ENCODE measurements at places on chromosomes 6 and 20.
A peak's percentile ranks its signal among the peaks of the same experiment; 100 is the strongest.

DNA sequence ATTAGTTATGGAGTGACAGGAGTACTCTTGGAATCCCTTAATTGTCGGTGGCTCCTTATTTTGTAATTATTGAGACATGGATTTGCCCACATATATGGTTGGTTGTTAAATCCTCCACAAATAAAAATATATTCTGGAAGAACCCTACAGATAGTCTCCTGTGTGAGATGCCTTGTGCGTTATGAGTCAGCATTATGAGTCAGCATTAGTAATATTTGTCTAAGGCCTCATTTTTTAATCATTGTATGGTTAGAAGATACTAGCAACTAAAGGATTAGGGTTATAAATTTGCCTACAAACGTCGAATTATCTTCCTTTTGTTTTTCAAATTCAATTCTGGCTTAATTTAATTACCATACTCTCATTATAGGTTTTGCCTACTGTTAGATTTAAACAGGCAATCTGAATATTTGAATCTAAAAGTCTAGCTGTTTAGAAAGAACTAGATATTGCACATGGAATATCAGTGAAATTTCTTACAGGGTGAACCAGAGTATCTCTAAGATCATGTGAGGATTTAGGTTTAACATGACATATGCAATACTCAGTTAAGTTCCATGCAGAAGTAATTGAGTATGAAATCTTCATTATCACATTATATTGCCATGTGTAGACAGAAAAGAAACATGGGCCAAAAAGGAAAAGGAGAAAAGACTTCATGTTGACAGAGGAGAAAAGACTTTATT, 5.9 kb downstream of the C6orf58 start:
- DNase-seq: no peak

- DNase-seq: no peak
Observed at GRCh38 chr6:22240025-22240424, 56.8 kb downstream of the PRL start.

- no peak for DNase-seq
Observed at GRCh38 chr6:73608761-73609160, 45.0 kb downstream of the SLC17A5 start.

DNA sequence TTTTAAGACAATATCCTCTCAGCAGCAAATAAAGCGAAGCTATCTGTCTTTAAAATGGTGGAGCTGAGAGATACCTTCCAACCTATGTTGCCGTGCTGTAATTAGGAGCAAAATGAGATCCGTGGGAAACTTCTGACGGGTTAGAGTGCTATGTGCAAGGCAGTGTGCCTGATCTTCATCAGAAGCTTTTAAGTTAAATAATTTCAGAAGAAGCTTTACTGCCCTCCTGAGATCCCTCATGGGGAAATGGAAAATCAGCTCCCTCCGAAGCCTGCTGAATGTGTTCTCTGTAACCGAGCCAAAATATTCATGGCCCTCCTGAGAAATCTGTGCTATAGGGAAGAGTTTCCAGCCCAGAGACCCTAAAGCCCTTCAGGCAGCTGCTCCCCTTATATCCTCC, 43.7 kb upstream of the TBC1D7 start:
- no peak for DNase-seq

DNA sequence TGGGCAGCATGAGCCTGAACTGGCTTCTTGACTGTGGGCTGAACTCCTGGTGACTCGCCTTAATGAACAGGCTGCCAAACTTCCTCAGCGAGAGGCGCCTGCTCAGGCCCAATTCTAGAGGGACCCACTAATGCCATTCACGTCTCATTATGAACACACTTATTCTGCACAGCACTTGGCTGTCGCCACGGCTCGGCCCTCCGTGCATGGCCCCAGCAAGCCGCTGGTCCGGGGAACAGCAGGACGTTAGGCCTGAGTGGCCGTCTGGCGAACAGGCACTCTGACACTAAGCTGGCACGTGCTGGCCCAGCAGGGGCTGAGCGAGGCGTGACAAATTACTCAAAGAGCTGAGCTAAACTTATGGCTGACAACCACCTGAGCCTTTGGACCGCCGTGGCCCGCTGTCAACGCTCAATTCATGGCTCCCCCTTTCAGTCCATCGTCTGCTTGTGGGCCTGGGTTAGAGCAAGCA, 45.9 kb downstream of the INSM1 start:
- no peak for DNase-seq

- DNase-seq: no peak
Observed at GRCh38 chr6:104995989-104996617, 39.2 kb downstream of the LIN28B start.

DNA sequence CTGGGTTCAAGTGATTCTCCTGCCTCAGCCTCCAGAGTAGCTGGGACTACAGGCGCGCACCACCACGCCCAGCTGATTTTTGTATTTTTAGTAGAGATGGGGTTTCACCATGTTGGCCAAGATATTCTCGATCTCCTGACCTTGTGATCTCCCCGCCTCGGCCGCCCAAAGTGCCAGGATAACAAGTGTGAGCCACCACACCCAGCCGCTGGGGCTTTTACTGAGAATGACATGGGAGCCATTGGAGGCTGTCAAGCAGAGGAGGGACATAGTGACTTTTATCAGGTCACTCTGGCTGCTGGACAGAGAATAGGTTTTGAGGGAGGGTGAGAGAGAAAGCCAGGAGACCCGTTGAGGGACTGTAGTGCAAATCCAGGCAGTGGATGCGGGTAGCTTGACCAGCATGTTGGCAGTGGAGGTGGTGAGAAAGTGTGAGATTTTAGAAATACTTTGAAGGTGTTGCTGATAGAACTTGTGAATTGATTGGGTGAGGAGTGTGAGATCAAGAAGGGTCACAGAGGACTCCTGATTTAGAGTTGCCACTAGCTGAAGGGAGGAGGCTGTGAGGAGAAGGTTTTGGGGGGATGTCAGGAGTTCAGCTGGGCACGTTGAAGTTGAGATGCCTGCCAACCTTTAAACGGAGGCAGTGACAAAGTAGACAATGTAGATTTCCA, 14.7 kb downstream of the ZNF341 start:
- DNase-seq: no peak

DNA sequence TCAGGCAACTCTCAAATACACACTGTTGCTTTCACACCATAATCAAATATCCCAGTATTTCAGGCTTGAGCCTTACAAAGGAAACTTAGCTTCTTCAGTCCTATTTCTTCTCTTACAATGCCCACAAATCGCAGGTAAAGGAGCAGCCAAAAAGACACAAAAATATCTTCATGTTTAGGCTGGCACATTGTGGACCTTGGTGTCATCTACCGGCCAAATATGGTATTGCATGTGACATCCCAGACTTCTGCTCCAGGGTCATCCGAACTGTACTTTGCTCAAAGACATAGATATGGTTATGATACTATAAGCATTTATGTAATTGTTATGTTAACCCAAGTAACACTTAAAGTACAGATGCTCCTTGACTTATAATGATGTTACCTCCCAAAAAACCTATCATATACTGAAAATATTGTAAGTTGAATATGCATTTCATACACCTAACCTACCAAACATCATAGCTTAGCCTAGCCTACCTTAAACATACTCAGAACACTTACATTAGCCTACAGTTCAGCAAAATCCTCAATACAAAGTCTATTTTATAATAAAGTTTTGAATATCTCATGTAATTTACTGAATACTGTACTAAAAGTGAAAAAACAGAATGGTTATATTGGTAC, 4.6 kb downstream of the OR2H2 start:
- DNase-seq: peak; percentile 48

- DNase-seq: no peak
Observed at GRCh38 chr6:112597176-112597575, 250.0 kb downstream of the RFPL4B start.

DNA sequence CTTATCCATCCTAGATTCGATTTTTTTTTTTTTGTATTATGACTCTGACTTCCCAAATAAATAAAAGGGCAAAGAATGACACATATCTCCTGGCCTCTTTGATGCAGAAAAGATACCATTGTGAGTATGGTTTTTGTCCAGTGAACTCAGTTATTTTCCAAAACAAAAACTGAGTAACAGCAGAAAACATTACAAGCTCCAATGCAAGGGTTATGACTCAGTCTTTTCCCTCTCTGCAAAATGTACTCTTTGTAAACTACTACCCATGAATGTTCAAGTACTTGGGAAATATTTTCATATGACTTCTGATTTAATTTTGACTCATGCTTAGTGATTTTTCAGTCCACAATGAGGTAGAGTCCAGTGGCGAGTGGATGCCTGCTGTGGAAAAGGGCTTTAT, 355.3 kb downstream of the RNF144B start:
- no peak for DNase-seq

DNA sequence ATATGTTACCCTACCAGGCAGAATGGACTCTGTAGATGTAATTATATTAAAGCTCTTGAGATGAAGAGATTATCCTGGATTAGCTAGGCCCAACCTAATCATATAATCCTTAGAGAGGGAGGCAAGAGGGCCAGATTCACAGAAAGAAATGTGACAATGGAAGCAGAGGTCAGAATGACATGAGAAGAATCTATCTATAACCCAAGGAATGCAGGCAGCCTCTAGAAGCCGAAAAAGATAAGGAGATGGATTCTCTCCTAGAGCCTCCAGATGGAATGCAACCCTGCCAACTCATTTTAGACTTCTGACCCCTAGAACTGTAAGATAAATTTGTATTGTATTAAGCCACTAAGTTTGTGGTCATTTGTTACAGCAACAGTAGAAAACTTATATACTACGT, 12.3 kb downstream of the PXT1 start:
- no peak for DNase-seq

DNA sequence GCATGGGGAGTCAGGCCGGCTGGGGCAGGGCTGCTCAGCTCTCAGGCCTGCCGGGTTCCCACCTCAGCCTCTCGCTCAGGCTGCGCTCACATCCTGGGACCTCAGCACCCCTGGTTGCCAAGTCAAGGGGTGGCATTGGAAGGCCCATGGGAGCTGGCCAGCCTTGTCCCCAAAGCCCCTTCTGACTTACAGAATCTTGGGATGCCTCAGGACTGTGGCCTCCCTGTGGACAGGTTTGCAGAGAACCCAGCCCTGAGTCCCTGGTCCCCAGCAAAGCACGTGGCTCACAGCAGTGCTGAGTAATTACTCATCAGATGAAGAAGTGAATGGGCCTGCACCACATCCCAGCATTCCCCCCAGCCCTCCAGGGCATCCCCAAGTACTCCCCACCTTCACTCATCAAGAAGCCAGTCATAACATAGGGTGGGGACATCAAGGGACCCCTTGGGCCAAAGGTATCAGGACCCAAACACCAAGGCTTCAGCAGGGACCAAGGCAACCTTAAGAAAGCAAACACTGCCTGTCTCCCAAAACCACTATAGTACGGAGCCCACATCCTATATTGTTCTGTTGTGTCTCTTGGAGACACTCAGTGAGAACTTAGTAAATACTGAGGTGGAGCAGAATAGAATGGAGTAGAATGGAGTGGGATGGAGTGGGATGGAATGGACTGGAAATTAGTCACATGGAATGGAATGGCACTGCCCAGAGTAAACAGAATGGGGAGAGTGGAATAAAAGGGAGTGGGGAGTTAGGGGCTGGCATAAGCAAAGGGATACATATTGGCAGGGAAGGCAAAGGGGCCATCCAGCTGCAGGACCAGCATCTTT, 3.6 kb downstream of the PGC start:
- DNase-seq: no peak

DNA sequence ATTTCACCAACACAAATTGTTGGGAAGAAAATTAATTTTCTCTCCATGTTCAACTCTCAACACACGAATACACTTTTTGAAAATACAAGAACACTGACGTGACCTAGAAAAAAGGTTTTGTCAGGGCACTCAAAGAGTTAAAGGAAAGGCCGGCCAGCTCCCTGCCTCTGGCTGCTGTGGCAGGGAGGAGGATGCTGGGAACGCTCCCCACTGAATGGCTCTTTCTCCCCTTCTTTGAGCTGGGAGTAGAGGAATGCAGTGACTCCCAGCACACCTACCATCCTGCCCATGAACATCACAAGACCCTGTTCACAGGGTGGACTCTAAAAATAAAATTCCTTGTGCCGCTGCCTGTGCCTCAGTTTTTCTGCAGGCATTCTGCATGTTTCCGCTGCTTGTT, 47.0 kb downstream of the MAP3K5 start:
- no peak for DNase-seq

DNA sequence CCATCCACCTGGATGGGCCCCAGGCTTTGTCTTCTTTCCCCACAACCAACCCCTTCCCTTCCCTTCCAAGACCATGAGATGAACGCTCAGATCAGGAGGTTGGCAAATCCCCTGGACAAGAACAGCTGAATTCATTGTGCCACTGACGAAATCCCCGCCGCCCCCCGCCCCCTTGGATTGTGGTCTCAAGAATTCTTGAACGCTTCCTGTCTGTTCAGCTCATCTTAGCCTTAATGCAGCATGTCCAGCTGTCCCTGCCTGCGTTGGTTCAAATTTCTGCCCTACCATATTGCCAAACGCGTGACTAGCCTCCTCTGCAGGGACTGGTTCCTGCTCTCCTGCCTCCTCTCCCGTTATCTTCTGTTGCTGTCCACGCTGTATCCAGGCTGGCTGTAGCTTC, 133.2 kb downstream of the CDH4 start:
- DNase-seq: no peak

- no peak for DNase-seq
Observed at GRCh38 chr20:24421071-24421470, 48.4 kb upstream of the SYNDIG1 start.

DNA sequence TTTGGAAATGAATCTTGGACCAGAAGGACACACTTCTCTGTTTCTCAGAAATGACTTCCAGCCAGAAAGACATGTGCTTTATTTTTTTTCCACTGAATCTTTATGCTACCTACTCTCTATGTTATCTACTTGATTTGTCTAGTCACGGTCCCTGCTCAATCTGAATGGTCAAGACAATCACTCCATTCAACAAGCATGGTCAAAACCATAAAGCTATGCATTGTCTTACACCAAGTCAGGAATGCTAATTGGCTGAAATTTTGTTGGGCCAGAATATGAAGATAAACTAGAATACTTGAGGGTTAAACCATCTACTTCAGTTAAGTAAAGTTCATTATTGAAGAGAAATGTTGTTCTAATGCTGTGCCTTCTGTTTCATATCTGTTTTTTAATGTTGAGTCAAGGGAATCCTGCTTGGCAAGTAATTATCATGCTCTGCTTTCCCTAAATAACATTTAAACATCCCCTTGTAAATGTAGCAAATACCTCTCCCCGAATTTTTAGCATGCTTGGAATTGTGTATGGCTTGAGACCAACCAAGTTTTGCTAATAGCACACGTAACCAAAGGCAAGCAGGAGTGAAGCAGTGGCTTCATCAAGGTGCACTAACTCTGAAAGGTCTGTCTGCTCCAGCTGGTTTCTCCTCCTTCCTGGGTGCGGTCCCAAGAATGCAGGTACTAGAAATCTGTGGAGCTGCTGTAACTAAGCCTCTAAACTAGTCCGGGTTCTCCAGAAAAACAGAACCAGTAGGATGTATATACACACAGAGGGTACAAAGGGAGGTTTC, 190.3 kb upstream of the CDYL start:
- no peak for DNase-seq

All from HFF-Myc (cell line).